Esophagus (tissue), 2 donors: ENCODE measurements at places on chromosomes 13 and 19. TPM values are rescaled to one million over a fixed set of nuclear protein-coding genes. Genes with fewer than 3 reads are reported as not detected.

NDUFS7 gene
- polyA plus RNA-seq = 160 TPM

ATCAY gene
- not detected for polyA plus RNA-seq

CRB3 gene
- polyA plus RNA-seq = 87.6 TPM

MAB21L1 gene
- polyA plus RNA-seq = 0.13 TPM
